Spinal cord (tissue), 10 donors: ENCODE measurements at places on chromosomes 6 and 20.
A peak's percentile ranks its signal among the peaks of the same experiment; 100 is the strongest.

DNA sequence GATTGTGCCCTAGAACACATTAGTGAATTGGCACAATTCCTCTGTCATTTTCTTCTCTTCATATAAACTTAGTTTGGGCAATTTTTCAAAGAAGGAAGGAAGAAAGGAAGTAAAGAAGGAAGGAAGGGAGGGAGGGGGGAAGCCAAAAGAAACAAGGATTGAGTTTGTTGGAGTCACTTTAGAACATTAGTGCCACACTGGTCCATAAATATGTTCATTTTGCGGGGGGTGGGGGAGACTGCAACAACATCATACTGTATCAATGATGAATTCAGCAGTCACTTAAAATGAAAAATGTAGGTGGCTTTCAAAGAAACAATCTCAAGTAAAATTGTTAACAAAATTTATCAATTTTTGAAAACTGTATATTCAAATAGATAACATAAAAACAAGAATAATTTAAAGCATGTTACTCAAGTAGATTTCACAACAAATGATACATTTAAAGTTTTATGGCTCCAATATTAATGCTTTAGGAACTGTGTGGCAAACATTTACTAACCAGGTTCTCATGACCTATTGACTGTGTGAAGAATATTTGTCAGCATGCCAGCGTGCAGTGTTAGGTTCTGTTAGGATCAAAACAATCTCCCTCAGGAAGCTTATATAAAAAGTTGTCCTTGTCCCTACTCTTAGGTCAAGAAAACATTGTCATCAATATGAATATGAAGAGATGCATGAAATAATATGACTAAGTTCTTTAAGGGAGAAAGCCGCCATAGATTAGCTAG lies 208.1 kb upstream of the AGPAT4 start:
- no peak for DNase-seq

DNA sequence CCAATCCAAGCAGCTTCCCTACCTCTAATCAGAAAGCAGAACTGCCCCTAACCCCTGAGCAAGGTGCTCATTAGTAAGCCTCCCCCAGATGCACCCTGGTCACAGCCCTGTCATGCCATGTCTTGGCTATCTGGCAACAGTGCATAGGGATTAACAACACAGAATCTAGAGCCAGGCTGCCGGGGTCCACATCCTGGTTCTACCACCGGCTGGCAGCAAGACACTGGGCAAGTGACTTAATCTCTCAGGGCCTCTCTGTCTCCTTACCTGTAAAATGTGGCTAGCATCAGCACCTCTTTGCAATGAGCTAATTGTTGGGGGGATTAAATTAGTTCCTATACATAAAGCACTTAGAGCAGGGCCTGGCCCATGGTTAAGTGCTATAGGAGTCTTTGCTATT lies 68.1 kb downstream of the CPNE5 start:
- no peak for DNase-seq

DNA sequence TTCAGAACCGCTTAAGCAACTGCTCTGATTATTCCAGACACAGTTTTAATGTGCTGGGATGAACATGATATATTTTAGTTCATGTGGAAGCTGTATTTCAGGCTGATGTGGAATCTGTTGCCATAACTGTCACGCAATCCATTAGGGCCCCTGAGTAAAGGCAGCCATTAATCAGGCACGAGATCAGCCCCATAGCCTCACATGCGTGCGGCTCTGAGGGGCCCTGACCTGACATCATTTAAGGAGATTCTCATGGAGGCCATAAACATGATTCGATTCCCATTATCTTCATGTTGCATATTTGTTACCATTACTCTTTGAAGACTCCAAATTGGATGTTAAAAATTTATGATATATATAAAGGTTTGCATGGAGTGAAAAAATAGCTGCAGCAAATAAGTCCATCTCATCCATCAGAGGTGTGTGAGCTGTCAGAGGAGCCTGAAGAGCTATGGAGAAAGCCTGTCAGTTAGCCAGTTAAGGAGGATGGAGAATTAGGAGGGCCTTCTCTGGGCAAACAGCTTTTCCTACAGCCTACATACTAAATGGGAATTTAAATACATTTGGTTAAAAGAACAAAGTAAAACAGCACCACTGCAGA lies 89.6 kb downstream of the SOBP start:
- no peak for DNase-seq

DNA sequence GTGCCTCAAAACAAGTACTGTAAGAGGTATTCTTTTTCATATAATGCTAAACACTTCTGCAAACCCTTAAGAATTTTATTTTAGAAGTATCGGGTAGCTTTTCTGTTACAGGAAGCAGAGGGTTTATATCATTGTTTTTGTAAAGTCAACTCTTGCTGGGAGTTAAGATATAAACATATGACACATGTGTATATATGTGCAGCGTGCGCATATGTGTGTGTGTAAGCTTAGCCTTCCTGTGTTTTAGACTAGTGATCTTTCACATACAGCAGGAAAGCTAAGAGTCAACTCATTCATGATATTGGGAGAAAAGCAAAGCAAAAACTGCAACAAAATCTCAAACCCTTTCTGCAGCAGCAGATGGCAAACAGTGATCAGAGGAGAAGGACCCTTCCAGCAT lies 102.4 kb downstream of the ARID1B start:
- DNase-seq: no peak

DNA sequence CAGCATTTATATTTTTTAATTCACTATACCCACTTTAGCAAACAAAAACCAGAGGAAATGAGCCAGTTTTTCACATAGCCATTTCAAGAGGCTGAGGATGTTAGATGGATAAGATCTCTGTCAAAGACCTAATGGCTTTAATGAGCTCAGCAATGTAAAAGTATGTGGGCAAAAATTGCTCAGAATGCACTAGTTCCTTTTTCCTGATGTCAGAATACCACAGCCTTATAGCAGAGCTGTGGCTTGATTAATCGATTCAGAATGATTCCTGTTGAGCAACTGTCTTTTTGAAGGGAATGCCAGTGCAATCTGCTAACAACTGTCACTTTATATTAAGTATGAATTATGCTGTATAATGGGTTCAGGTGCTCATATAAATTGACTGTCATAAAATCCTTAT lies 100.6 kb upstream of the HIVEP1 start:
- no peak for DNase-seq

GRCh38 chr6:14732226-14732843 lies 513.5 kb upstream of the JARID2 start:
- no peak for DNase-seq

GRCh38 chr6:113146878-113147277 lies 710.3 kb upstream of the MARCKS start:
- no peak for DNase-seq

- no peak for DNase-seq
Measured at GRCh38 chr6:132910759-132911158, 96.4 kb downstream of the RPS12 start.

DNA sequence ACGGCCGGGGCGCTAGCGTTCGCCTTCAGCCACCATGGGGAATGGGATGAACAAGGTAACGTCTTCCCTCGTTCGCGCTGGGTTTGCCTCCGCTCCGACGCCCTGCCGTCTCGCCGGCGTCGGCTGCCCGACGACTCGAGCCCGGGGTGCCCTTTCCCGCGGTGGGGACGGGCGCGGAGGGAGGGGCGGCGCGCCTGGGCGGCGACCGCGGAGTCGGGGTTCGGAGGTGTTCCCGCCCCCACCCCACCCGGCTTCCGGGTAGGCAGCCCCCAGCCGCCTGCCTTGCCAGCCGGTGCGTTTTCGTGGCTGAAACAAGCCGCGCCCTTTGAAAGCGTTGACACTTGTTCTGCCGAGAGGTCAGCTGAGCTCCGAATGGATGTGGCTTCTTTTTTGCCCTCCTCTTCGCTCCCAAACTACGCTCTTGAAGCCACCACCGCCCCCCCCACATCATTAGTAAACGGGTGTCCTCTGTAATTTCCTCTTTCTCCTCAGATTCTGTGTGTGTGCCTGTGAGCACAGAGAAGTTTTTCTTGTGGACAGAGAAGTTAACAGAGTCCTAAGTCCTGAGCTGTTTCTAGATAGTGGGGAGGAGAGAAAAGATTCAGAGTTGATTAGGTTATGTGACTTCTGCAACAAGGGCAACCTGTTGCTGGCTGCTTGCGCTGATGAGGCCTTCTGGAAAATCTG lies 362 bp downstream of the DUSP22 start:
- no peak for DNase-seq

DNA sequence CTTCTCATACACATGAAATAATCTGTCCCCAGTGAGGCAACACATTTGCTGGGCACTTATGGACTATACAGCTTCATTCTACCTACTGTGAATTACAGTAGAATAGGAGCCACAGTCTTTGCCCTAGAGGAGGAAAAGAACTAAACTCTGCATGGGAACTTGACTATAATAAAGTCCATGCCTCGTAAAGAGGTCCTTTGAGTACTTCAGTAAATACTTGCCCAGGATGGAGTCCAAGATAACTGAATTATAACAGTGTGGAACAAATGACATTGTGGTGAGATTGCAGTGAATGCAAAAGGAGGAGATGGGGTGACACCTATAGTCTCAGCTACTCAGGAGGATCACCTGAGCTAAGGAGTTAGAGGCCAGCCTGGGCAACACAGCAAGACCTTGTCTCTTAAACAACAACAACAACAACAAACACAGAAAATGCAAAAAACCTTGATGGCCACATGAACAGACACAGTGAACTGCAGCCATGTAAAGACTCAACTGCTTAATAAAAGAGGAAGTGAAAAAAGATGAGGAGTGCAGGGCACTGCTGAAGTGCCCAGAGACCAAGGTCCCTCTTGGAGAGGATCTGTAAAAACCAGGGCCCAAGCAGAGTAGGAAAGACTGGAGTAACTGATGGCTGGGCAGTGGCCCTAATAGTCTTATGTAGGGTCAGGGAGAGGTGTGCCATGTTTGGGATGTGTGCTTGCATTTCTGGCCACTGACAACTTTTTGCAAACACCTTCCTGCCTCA lies 3.7 kb downstream of the MRPS18A start:
- DNase-seq: no peak

DNA sequence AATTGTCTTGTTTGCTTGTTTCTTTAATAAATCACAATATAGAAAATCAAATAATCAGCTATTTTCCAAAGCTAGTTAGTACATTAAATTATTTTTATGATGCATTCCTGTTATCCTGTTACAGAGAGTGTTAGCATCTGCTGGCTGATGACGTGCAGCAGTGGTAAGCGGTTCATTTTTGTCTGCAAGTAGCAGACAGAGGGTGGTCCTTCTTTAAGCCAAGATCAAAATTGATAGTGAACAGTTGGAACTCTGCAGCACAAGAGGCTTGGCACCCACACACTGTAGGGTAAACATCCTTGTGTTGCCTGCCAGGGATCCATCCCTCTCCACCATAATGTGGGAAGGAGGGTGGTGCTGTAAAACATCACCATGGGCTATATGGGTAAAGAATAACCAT lies 158.3 kb downstream of the FRK start:
- peak; percentile 74 for DNase-seq

DNA sequence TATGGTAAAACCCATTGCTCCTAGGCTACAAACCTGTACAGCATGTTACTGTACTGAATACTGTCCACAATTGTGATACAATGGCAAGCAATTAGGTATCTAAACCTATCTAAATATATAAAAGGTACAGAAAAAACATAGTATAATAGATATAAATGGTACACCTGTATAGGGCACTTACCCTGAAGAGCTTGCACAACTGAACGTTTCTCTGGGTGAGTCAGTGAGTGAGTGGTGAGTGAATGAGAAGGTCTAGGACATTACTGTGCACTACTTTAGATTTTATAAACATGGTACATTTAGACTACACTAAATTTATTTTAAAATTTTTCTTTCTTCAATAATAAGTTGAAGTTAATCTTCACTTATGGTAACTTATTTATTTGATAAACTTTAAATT lies 119.9 kb upstream of the CEP85L start:
- no peak for DNase-seq

DNA sequence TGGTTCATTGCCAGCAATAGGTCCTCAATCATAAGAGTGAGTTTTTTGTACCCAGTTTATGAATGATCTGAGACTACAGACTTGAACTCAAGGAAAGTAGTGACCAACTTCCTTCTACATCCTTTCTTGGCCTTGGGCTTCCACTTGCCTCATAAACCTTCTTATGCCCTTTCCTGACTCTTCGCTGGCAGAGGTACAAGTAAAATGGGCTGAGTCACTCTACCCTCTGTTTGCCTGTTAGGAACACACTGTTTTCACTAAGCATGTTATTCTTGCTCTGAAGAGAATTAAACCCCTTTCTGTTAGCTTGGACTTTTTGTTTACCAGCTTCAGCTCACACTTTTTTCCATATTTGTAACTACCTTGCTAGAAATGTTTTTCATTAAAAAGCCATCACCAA lies 74.4 kb downstream of the PKHD1 start:
- DNase-seq: no peak

DNA sequence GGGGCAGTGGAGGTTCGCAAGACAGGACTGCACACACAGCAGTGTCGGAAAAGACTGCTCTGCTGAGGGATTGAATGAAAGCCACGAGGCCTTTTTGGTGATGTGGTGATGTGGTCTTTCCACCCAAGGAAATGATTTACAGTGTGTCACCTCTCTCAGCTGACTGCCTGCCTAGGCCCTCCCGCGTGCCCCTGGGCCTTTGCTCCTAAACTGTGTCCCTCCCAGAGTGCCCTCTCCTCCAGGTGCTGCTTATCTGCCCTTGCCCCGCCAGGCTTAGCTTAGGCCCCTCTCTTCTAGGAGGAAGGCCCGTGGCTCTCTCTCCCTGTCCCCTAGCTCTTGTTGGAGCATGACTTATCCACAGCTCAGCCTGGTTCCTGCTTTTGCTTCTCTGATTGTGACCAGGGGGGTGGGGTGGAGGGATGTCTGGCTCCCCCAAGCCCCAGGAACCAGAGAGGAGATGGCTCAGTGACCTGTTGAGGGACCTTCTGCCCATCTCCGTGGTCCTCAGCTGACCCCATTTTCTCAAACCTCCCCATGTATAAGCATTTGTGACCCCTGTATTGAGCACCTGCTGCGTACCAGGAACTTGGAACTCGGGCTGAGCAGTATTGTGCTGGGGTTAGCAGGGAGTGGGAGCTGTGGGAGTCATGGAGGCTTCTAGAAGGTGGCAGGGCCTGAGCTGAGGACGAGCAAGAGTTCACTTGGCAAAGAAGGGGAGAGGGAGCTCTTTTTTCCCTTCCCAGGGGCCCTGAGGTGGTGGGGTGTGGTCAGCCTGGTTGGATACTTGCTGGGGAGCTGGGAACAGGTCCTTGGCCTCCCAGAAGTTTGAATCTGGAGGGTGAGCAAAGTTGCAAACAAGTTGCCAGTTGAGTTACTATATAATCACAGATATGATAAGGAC lies 2.2 kb downstream of the SRC start:
- DNase-seq: no peak

- no peak for DNase-seq
Measured at GRCh38 chr6:42280966-42281533, 63.4 kb upstream of the MRPS10 start.

GRCh38 chr6:41958022-41958856 lies 16.6 kb upstream of the CCND3 start:
- no peak for DNase-seq
